ENCODE measurements at places on chromosomes 12 and 14.

DNA sequence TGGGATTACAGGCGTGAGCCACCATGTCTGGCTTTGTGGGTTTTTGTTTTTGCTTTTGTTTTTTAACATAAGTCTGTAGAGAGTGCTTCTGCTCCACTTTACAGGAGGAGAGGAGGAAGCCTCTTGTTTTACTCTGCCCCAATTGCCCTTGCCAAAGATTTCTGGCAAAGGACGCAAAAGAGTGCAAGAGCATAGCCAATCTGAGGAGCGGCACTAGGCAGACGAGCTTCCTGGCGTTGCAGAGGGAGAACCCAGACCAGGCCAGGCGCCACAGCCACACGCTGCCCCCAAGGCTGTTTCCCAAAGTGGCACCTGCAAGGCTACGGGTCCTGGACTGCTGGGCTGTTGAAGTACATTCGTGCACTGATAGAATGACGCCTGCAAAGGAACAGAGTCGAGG lies 96.2 kb downstream of the BBS10 start:
- DNase-seq: no peak

- DNase-seq: peak; percentile 57
These were observed 2.0 kb upstream of the ART4 start for GRCh38 chr12:14845350-14845750.

DNA sequence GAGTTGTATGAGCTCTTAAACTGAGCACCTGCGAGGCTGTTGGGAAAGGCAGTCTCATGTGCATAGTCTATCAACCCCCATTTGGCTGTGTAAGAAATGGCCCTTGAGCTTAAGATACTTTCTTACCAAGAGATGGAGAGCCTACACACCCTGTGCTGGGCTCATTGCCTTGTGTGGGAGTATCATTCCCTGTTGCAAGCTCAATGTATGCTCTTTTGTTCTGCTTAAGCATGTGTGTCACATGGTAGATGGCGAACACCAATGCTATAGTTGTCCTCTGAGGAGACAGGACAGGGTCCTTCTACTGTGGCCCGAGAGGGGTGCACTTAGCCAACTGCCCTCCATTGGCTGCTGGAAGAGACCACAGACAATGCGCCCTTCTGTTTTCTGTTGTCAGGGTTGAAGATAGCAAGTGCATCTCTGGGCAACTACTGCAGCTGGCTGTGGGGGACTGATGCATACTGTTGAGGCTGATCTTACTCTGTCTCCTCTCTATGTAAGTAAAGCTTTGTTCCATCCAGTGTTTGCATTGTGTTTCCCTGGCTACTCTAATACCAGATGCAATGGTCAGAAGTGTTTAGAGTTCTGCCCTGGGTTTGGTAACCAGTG lies 79.5 kb downstream of the PTPRB start:
- DNase-seq: no peak

DNA sequence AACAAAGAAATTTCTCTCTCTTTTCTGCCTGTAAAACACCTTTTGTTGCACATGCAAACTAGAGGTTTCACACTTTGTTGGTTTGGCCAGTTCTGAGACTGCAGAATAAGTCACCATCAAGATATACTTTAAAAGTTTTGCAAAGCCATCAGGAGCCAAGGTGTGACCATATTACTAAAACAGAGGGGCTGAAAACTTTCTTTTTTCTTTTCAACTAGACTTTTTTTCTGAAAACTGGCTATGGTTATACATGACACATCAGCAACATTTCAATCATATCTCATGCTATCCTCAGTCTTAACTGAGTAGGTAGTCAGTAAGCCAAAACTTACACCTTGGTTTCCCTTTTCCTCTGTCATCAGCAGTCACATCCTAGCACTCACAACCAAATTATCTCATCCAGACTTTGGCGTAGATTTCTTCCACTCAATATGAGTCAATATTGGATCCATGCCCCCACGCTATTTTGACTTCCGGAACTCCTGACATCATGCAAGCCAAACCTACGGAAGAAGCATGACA lies 4.1 kb upstream of the IFNG start:
- peak; percentile 61 for DNase-seq

GRCh38 chr12:78018171-78018910 lies 187.6 kb downstream of the NAV3 start:
- no peak for DNase-seq

- DNase-seq: no peak
These were observed 50.3 kb downstream of the AKAP6 start for GRCh38 chr14:32379447-32379846.

- no peak for DNase-seq
These were observed 6.6 kb upstream of the KRT4 start for GRCh38 chr12:52820521-52820920.

DNA sequence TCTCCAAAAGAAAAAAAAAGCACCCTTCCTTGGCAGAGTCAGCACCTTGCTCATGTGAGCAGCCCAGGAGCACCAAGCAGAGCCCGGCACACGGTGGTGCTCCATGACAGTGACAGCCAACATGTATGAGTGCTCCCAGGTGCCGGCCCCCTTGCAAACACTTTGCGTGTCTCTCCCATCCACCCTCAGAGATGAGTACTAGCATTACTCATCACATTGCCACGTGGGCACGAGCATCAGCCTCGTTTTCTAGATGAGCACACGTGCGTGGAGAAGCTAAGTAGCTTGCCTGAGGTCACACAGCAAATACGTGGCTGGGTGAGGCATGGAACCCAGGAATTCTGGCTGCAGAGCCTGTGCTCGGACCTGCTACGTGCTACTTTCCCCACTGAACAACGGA lies 177.9 kb upstream of the PRMT8 start:
- DNase-seq: no peak

DNA sequence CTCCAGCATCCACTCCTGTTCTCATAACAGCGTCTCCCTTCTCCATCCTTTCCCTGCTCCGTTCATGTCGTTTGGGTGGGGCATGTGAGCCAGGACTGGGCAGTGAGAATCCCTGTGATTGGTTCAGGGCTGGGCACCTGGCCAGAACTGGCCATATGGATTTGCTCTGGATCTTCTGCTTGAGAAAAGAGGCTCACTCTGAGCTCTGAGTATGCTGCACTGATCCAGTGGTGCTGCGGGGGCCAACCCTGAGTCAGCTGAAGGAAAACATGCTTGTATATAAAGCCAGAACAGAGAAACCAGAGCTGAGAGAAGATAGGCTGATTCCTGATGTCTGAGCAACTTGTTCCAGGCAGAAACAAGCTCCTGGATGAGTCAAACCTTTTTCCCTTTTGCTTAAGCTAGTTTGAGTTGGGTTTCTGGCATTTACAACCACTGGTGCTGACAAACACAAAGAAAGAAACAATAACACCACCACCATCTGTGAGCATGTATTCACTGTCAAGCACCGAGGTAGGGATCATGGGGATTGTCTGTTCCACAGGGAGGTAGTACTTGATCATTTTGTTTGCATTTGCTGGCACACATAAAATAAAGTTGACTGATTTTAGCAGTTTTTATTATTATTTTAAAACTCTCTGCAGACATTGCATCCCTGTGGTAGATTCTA lies 14.0 kb upstream of the HPD start:
- DNase-seq: no peak

GRCh38 chr12:113086249-113087164 lies 30.0 kb downstream of the DTX1 start:
- peak; percentile 78 for DNase-seq

DNA sequence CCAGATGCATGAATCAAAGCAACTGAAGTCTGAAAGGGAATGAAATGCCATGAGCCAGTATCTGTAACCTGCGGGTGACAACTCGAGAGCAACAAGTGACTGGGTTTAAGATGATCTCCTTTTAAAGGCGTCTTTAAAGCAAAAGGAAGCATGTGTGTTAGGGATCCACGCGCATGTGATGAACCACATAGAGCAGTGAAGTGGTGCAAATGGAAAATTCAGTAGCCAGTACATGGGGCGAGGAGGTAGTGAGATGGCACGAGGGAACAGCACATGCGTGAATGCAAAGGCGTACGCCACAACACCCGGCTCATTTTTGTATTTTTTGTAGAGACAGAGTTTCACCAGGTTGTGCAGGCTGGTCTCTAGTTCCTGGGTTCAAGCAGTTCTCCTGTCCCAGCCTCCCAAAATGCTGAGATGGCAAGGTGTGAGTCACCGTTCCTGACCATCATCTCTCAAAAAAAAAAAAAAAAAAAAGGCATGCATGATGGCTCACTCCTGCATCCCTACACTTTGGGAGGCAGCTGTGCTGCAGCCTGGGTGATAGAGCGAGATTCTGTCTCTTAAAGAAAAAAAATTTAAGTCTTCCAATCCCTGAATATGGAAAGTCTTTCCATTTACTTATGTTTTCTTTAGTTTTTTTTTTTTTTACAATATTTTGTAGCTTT lies 24.6 kb upstream of the BCL7A start:
- DNase-seq: no peak

GRCh38 chr12:115626210-115626609 lies 651.3 kb downstream of the MED13L start:
- DNase-seq: no peak

- DNase-seq: no peak
These were observed 134.2 kb upstream of the PWP1 start for GRCh38 chr12:107551434-107551833.

DNA sequence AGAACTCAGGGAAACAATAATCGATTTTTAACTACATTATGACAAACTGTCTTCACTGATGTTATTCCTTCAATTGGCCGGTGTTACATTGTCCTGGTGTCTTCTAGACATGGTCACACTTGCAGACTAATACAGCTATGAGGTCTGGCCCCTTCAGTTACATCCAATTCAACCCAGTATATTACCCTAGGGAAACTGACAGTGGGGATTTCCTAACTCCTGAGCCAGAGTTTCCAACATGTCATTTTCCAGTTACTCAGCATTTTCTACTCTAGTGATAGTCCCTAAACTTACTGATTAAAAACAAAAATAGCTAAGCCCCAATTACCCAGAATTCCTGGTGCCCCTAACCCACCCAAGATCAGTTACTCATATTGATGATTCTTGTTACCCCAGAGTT lies 21.1 kb downstream of the IFNG start:
- DNase-seq: no peak

DNA sequence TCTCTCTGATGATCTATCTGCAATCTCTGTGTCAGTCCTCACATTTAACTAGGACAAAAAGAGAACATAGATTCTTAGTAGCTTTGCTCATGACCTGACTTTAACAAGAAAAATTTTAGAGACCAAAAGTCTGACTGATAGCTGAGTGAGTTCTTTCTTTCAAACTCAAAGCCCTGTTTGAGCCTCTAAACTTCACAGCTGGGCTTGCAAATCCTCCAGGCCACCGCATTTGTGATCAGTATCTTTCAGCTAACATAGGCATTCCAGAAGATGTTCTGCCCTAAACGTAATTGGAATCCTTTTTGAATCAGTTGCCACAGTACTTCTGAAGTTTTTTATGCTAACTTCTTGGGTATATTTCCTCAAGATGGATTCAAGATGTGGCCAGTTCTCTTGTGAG lies 459.0 kb downstream of the DPF3 start:
- no peak for DNase-seq

- no peak for DNase-seq
These were observed 185.8 kb upstream of the TMPO start for GRCh38 chr12:98329589-98329988.

GRCh38 chr12:64560396-64561301 lies 49.6 kb upstream of the RASSF3 start:
- no peak for DNase-seq

GRCh38 chr14:68976160-68977067 lies 2.7 kb downstream of the ACTN1 start:
- DNase-seq: no peak

GRCh38 chr14:58717211-58717610 lies 79.4 kb downstream of the DACT1 start:
- DNase-seq: no peak

DNA sequence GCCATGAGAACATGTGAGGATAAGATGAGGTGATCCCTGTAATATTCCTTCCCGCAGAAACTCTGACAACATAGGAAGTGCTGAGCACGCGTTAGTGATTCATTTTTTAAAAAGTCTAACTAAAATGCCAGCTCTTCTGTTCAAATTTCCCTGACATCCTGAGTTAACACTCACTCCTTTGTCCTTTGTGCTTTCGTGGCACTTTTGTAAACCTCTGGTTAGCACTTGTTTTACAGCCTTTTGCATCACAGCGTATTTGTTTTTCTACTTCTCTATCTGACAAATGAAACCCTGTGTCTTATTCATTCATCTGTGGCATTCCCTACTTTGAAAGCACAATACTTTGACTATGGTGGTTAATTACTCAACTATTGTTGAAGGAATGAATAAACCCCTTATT lies 313.6 kb downstream of the NUAK1 start:
- DNase-seq: no peak

DNA sequence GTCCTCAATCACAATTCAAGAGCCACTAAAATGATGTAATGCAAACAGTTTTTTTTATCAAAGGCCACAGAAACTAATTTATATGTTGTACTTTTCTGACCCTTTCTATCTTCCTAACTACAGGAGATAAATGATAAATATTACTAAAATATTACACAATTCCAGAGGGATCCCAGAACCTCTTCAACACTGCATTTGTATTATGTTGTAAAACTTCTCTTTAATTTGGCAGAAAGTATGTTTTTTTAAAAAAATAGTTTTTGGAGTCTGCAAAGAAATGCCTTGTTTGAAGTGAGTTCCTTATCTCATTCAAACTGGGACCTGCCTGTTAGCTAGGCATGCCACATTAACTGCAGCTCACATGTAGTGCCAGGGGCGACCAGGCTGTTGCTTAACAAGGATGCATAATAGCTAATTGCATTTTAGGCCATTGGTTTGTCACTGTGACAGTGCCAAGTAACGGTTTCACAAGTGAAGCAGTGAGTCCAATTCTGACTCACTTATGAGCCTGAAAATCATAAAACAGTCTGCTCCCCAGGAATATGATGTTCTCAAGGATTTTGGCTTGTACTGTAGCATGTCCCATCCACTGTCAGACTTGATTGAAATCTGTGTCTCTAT lies 266.9 kb downstream of the KTN1 start:
- DNase-seq: peak; percentile 10

DNA sequence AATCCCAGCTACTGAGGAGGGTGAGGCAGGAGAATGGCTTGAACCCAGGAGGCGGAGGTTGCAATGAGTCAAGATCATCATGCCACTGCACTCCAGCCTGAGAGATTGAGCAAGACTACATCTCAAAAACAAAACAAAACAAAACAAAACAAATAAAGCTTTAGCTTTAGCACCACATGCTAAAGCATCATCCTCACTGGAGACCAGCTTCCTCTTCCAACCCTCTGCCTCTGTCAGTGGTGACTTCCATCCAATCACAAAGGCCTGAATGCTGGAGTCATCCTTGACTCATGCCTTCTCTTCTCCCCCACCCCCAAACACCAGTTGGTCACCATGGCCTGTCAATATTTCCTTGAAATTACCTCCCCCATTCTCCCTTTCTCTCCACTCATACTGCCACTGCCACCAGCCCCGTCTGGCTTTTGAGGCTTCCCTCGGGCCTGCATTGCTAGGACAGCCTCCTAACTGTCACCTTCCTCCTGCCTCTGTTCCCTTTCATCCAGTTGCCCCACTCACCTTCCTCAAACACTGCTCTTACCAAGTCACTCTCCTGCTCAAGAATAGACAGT lies 1.4 kb downstream of the ZNF385A start:
- no peak for DNase-seq

DNA sequence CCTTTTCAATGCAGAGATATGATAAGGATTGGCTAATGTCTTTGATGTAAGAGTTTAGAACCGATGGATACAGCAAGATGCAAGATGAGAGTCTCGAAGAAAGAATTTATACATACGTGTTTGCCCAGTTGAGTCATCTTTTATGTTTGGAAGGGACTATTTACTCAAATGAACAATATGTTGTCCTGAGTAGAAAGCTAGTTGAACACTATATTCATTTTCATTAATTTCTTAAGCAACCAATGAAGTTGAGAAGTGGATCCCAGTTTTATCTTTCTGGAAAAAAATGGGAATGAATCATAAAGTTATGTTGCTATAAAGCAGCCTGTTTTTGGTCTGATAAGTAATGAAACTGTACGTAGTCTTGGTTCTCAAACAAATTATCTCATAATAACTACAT lies 1431.7 kb upstream of the FLRT2 start:
- DNase-seq: no peak
